CD8-positive, alpha-beta memory T cell (primary cell): ENCODE measurements at places on chromosomes 12 and 14. TPM values are rescaled to one million over a fixed set of nuclear protein-coding genes. Genes with fewer than 3 reads are reported as not detected.

The BEGAIN gene
- 2.4 TPM for total RNA-seq

The TXNRD1 gene
- 107 TPM for total RNA-seq

The ACRBP gene
- 2.0 TPM for total RNA-seq

- DNase-seq, result no peak
- H3K4me3 ChIP-seq, result peak overlapping the region; percentile 17
- peaks cover 45% of the 10 kb centered on the region for H3K4me1 ChIP-seq
- no peaks in the 10 kb centered on the region for H3K36me3 ChIP-seq
- no peak overlapping the region for H3K27ac ChIP-seq
These were observed 308.7 kb downstream of the RPAP3 start for GRCh38 chr12:47396902-47397663.

GRCh38 chr12:104407922-104408321 is 48.8 kb upstream of the CHST11 start:
- H3K27ac ChIP-seq, result no peak overlapping the region
- no peak overlapping the region for H3K4me3 ChIP-seq
- H3K4me1 ChIP-seq, result no peaks in the 10 kb centered on the region
- DNase-seq, result no peak

- no peaks in the 10 kb centered on the region for H3K36me3 ChIP-seq
- DNase-seq, result no peak
- no peaks in the 10 kb centered on the region for H3K4me1 ChIP-seq
- no peak overlapping the region for H3K27ac ChIP-seq
- no peak overlapping the region for H3K4me3 ChIP-seq
- no peaks in the 10 kb centered on the region for H3K27me3 ChIP-seq
These were observed 421 bp downstream of the RTL1 start for GRCh38 chr14:100903134-100903468.

DNA sequence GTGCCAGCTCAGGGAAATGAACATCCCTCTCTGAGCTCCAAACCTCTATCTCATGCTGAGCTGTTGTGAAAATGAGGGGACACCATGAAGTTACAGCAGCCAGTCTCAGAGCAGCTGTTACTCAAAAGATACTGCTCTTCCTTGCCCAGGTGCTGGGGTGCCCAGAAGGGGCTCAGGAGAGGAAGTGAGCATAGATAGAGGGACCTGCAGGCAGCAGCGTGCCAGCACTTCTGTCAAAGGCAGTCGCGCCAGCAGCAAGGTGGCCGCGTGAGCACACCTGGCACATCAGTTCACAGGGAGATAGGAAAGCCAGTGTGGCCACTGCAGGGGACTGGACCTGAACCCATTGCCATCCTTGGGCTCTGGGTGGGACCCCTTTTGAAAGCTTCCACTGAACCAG is 27.8 kb downstream of the C14orf132 start:
- no peak overlapping the region for H3K4me3 ChIP-seq
- no peak for DNase-seq
- H3K27ac ChIP-seq, result no peak overlapping the region
- H3K27me3 ChIP-seq, result no peaks in the 10 kb centered on the region
- no peaks in the 10 kb centered on the region for H3K36me3 ChIP-seq

DNA sequence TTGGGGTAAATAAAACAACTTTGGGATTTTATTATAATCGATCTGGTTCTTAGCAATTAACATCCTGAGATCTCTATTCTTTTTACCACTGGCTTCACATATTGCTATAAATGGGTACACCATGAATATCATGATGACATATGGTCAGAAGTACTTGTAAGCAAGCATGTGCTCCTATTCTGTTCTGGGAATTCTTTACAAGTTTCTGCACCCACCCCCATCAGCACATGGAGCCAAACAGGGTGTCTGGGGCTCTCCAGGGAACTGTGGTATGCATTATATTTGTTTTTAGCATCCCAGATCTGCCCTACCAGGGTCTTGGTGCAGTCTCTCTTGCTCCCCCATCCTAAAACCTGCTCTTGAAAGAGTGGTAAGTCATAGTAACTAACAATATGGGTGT is 31.3 kb downstream of the DMAC2L start:
- no peaks in the 10 kb centered on the region for H3K36me3 ChIP-seq
- H3K27me3 ChIP-seq, result no peaks in the 10 kb centered on the region
- DNase-seq, result no peak
- H3K27ac ChIP-seq, result no peak overlapping the region
- H3K4me1 ChIP-seq, result no peaks in the 10 kb centered on the region
- no peak overlapping the region for H3K4me3 ChIP-seq

DNA sequence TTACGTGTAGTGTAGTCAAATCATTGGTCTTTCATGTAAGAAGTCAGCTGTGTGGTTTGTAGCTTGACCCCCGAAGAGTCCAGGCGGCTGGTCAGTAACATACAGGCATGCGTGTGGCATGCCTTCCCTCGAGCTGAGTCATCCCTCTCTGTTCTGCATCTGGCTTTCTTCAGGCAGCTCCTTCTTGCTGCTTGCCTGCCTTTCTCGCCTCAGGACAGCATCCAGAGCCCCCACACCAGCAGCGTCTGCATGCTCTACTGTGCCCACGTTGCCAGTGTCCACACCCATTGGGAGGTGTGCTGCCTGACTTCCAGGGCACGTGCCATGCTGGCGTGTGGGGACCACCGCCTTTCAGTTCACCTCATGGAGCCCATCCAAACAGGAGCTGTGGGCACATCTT is 96.8 kb downstream of the EP400 start:
- no peaks in the 10 kb centered on the region for H3K27me3 ChIP-seq
- H3K36me3 ChIP-seq, result peaks cover 70% of the 10 kb centered on the region
- H3K27ac ChIP-seq, result no peak overlapping the region
- DNase-seq, result no peak

- no peaks in the 10 kb centered on the region for H3K27me3 ChIP-seq
- no peaks in the 10 kb centered on the region for H3K4me1 ChIP-seq
- H3K36me3 ChIP-seq, result no peaks in the 10 kb centered on the region
These were observed 84.9 kb downstream of the DUSP6 start for GRCh38 chr12:89267404-89267803.

DNA sequence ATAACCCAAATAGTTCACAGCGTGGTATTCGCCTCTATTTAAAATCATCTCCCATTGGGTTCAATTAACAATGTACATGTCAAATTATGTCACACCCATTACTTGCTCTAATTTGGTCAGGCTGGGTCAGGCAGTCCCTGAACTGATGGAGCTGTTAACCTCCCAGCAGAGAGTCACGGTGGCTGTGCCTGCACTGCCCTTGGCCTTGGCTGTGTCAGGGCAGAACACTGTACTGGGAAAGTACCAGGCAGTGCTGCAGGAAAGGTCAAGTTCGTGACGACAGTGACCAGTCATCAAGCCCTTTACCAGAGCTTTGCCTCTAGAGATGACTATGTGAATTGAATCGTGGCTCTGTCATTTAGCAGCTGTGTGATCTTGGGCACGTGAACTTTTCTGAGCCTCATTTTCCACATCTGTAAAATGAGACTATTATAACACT is 100.0 kb downstream of the ARF6 start:
- no peaks in the 10 kb centered on the region for H3K36me3 ChIP-seq
- peaks cover 7% of the 10 kb centered on the region for H3K4me1 ChIP-seq
- H3K27me3 ChIP-seq, result no peaks in the 10 kb centered on the region
- no peak overlapping the region for H3K4me3 ChIP-seq
- no peak overlapping the region for H3K27ac ChIP-seq

DNA sequence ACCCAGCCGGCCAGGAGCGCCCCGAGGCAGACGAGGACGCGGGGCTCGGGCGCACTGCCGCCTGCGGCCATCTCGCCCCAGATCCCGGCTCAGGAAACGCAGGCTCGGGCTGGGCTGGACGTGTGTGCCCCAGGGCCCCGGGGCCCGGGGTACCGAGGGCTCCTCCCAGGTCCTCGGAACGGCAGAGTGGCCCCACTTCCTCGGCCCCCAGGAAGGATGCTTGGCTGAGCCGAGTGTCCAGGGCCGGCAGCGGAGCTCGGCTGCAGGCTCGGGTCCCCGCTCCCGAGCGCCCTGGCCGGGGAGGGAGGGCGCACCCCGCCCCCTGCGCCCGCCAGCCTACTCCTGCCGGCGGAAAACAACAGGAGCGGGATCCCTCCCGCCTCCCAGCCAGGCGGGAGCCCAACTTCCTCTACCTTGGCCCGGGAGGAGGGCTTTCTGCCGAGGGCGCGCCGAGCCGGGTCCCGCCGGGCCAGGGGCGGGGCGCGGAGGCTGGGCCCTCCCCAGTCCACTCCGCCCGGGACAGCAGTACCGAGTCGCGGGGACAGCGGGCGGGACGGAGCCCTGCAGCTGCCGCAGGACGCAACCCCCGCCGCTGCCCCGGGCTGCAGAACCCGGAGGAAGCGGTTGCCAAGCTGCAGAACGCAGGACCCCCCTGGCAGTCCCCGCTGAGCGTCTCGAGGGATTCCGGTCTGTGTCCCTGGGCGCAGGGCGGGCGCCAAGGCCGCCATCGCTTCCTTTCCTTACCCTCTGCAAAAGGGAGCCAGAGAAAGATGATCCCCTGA is at the start of gene VSIG10:
Gene VSIG10 (minus strand): TSS at position 411 of the 782 bp plus-strand sequence. CDS start 340 bp downstream, at position 71.
- H3K27ac ChIP-seq, result no peak within 1 kb of the TSS
- H3K27me3 ChIP-seq, result no peaks in the 10 kb centered on the region
- DNase-seq, result no peak
- no peaks in the 10 kb centered on the region for H3K36me3 ChIP-seq
- H3K4me1 ChIP-seq, result peaks cover 4% of the 10 kb centered on the region
- H3K4me3 ChIP-seq, result peak within 1 kb of the TSS; percentile 14

- H3K27me3 ChIP-seq, result no peaks in the 10 kb centered on the region
- no peaks in the 10 kb centered on the region for H3K36me3 ChIP-seq
- H3K4me1 ChIP-seq, result no peaks in the 10 kb centered on the region
- no peak for DNase-seq
- no peak overlapping the region for H3K27ac ChIP-seq
These were observed 151.4 kb downstream of the TMTC2 start for GRCh38 chr12:82838131-82838551.

DNA sequence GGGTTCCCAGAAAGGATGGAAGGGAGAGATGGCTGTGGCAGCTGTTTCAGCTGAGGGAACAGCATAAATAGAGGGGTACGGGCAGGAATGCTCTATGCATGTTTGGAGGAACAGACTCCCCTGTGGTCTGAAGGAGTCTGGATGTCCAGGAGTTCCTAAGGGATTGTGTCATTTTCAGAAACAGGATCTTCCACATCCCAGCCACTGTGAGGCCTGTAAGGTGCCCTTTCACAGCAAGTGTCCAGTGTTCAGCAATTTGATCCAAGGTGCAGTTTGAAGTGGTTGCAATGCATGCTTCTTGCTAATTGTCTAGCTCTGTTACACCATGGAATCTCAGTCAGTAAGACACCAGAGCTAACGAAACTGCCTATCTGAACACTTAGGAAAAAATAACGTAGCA is 46.7 kb upstream of the TCL1A start:
- H3K27ac ChIP-seq, result no peak overlapping the region
- no peaks in the 10 kb centered on the region for H3K27me3 ChIP-seq
- DNase-seq, result no peak
- H3K36me3 ChIP-seq, result no peaks in the 10 kb centered on the region
- no peak overlapping the region for H3K4me3 ChIP-seq

GRCh38 chr12:84075991-84076390 is 836.6 kb downstream of the SLC6A15 start:
- no peak overlapping the region for H3K4me3 ChIP-seq
- H3K27me3 ChIP-seq, result no peaks in the 10 kb centered on the region
